Stimulated activated CD4-positive, alpha-beta T cell treated with anti-CD3 and anti-CD28 coated beads, Interleukin-1b, Interleukin-23, amount 100 ng/mL, for 4 hours (primary cell): ENCODE measurements at places on chromosomes 7 and 10.
A peak's percentile ranks its signal among the peaks of the same experiment; 100 is the strongest.

GRCh38 chr7:156151658-156152057 lies 339.4 kb upstream of the SHH start:
- DNase-seq = no peak

DNA sequence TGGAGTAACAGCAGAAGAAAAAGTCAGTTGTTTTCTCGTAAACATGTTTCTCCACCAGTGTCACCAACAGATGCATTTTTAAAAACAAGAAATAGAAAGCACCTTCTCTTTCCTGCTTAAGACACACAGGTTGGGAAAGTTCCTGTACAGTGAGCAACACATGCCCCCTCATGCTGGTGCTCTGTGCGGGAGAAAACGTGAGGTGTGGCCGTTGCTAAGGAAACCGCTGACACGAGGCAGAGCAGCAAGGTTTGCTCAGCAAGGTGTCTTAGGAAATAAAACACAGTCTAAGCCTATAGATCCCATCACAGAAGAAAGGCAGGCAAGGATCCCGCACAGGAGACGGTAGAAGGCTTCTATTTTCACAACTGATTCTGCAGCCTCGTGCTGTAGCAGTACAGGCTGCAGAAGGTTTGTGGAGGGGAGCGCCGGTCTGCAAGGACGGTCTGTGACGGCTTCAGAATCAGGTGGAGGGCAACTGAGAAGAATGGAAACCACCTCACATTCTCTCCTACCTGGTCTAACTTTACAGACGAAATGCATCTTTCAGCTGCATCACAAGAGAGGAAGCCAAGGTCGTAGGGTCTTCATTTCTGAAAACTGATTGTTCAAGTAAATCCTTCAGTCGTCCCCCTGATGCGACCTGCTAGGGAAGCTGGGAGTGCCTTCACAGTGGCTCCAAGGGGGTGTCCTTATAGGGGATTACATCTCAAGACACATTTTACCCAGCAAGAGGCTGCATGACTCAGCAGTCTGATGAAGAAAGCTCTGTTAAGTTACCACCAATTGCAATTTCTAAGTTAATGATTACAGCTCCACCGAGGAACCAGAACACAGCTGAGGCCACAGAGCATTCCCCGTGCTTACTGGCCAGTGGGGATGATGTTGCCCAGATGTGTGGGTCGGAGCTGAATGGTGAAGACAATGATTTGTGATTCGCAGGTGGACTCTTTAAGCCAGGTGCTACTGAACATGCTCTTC lies 150.7 kb upstream of the KLF14 start:
- DNase-seq = no peak

DNA sequence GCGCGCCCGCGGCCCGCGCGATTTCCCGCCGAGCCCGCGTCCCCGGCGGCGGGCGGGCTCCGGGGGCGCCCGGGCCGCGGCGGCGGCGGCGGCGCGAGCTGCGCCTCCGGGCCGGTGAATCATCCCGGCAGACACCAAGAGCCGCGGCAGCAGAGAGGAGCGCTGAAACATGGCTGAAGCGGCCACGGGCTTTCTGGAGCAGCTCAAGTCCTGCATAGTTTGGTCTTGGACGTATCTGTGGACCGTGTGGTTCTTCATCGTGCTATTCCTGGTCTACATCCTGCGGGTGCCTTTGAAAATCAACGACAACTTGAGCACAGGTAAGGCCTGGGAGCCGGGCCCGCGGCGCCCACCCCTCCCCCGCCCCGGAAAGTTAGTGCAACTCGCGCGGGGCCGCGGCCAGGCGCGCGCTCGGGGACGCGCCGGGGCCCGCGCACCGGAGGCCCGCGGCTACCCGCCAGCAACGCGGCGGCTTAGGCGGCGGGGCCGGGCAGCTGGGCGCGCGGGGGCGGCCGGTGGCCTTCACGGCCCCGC lies at the start of gene ST7:
TSS of gene ST7 (plus strand) at position 130 of the 534 bp plus-strand sequence. CDS start at position 170, 40 bp downstream.
- peak; percentile 59 for DNase-seq

GRCh38 chr7:70303780-70304179 lies 705.5 kb downstream of the AUTS2 start:
- DNase-seq = no peak
